ENCODE measurements at places on chromosomes 4 and X.

DNA sequence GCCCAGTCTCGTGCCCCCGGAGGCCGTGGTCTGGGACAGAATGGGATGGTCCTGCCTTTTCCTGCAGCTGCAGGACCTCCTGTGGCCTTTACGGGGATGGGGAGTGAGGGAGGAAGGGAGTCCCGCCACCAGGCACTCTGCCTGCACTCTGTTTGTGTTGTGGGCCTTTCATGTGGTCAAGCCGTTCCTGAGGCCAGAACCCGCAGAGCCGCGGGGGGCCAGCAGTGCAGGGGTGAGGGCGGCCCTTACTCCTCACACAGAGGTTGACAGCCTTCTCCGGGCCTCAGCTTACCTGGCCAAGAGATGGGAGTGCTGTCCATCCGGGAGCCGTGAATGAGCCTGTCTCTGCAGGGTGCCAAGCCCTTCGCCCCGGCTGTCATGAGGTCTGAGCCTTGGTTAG lies 230.7 kb downstream of the AFAP1 start:
- DNase-seq, result no peak

GRCh38 chr4:18022572-18023050 lies 1.1 kb upstream of the LCORL start:
- DNase-seq, result no peak

DNA sequence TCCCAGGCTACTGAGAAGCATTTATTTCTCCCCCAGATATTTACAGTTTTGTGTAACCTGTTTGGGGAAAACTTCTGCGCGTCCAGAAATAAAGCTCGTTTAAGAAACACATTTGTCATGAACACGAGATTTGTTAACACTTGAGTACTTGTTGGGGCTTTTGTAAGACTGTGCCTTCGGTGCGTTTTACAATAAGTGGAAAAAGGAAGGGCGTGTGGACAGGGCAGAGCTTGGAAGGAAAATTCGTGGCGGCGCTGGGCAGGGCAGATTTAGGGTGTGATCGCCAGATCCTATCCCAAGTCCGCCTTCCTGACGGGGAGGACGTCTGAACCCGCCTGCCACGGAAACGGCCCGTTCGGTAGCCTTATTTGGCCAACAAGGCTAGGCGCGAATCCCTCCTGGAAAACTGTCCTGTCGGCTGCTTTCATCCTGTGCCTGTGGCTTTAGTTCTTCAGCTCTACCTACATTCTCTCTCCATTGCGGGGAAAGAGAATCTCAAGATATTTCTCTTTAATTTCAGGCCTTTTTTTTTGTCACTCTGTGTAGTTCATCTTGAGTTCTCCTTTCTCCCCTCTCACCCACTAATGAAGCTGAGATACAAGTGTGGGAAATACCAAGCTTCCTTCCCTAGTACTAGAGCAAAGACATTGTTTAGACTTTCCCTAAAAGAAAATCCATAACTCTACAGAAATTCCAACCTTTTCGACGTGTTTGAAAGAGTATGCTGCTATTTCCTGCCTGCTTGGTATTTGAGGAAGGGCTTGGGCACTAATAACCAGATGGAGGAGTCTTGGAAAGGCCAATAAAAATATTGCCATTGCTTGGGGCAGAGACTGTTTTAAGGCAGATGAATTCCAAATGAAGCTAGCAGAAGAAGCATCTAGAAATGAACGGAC lies 982 bp downstream of the PDLIM5 start:
- peak; percentile 17 for DNase-seq

DNA sequence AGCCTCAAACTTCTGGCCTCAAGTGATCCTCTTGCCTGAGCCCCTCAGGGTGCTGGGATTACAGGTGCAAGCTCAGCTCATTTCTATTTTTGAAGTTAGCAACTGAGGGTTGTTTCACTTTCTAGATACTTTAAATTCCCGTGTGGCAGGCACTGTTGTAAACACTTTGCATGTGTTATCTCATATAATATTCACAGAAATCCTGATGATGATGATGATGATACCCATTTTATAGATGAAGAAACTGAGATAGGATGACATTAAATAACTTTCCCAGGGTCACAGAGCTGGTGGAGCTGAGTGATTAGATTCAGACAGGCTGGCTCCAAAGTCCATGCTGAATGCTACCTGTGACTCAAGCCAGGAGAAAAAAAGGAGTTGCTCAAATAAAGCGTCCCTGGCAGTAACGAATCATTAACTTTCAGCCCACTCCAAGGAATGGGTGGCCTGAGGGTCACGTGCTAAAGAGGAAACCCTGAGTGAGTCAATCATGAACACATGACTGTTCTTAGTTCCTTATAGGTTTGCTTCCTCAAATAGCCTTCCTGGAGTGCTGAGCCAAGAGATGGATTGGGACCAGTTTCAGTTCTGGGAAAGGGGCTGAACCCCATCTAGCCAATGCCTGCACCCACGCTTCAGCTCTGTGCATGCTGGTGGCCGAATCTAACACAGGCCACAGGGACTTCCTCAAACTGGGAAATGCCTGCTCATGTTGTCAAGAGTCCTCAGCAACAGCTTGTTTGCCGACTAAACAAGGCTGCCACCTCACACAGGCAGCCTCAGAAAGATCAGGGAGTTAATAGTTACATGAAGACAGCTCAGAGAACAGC lies 52.8 kb downstream of the RBM47 start:
- DNase-seq, result no peak

DNA sequence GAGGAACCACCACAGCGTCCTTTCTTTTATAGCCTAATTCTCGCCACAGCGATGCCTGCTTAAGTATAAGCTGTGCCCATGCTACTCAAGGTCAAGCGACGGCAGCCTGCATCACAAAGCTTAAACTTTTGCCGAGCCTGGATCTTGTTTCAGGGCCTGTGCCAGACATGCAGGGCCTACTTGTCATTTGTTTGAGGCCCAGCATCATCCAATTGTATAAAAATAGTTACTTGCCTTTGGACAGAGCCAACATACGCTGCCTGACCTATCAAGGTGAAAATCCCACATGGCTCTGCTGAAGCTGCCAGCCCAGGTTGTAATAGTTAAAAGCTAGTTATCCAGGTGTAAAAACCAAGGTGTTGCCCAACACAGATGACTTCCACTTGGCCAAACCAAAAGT lies 107.1 kb downstream of the TMEM131L start:
- DNase-seq, result no peak
